ENCODE measurements at places on chromosomes 7 and 10.

- no peak for DNase-seq
Observed at GRCh38 chr7:120344276-120344675, 71.3 kb downstream of the KCND2 start.

- DNase-seq = no peak
Observed at GRCh38 chr7:131953184-131953583, 396.8 kb upstream of the PODXL start.

DNA sequence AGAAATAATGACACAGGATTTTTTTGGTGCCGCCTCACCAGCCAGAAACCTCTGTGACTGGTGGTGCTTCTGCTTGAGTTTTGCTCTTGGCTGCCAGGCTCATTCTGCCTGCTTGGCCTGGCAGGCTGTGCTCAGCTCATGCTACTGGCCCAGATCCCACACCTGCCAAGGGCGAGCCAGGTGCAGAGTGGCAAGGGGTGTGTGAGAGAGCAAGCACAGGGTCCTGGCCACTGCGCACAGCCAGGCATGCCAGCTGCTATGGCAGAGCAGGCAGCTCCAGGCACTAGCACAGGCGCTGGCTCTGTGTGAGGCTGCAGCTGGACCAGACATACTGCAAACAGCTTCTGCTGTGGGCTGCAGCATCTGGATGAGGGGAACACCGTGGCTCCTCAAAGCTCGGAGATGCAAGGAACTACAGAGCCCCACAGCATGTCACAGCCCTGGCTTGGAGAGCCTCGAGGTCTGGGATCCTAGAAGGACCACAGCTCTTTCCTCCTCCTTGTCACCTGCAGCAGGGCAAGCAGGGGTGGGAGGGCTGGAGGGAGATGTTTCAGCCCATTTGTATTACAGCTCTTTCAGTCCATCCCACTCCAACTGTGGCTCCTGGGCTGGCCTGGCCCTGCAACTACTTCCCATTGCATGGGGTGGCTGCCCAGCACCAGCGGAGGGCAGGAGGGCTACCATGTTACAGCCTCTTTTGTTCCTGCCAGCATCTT, 313.4 kb upstream of the SEMA3C start:
- DNase-seq = peak; percentile 58

GRCh38 chr7:93374345-93374940, 142.3 kb downstream of the VPS50 start:
- peak; percentile 73 for DNase-seq

GRCh38 chr10:122252805-122253204, 18.3 kb upstream of the BTBD16 start:
- DNase-seq = no peak

- DNase-seq = no peak
Observed at GRCh38 chr10:19449860-19450259, 366.4 kb upstream of the PLXDC2 start.

Measured in NCI-H1694 treated with DMSO at 0.1 percent for 48 hours (cell line).